AG09309 (cell line): ENCODE measurements at places on chromosomes 7 and 10.

DNA sequence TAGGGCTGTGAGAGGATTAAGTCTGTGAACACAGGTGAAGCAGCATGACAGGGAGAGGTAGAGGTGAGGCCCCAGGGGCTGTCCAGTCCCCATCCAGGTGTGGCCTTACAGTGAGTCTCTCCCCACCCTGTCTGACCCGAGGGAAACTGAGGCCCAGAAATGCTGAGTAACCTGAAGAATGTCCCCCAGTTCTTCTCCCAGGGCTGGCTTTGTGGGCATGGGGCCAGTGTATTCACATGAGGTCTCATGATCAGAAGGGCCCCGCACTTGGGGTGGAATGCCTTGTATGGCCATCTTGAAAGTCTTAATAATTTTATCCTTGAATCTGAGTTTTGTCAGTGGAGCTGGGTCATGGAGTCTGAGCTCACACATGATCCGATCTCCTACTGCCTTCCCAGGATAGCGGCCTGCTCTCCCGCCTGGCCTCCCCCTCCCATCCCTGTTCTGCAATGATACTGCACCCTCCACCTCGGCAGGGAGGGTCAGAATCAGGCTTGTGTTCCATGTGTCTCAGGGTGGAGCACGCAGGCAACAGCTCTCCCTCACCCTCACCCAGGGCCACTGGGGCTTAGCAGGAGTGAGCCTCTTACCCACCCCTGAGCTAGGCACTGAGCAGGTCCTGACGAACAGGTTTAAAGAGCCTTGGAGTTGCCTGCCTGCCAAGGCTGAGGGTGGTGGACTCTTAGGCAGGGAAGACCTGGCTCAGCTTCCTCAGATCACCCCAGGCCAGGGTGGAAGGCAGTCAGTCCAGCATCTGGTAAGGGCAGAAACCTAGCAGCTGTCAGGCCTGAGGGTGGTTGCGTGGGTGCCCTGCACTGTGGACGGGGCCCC is 41.4 kb upstream of the NPFFR1 start:
- no peak for DNase-seq

DNA sequence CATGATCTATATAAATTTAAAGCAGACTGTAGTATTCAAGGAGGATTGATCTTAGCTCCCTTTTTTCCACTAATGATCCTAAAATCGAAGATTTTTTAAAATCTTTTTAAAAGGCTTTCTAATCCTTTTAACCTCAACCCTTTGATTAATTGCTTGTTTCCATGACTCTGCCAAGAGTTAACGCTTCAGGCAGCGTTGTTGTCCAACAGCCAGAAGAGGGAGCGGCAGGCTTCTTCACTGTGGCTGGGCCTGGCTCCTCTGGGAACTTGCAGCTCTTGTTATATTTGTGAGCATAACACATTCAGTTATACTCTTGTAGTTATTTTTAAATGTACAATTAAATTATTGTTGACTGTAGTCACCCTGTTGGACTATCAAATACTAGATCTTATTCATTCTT is 26.3 kb downstream of the CRCP start:
- peak; percentile 49 for DNase-seq

DNA sequence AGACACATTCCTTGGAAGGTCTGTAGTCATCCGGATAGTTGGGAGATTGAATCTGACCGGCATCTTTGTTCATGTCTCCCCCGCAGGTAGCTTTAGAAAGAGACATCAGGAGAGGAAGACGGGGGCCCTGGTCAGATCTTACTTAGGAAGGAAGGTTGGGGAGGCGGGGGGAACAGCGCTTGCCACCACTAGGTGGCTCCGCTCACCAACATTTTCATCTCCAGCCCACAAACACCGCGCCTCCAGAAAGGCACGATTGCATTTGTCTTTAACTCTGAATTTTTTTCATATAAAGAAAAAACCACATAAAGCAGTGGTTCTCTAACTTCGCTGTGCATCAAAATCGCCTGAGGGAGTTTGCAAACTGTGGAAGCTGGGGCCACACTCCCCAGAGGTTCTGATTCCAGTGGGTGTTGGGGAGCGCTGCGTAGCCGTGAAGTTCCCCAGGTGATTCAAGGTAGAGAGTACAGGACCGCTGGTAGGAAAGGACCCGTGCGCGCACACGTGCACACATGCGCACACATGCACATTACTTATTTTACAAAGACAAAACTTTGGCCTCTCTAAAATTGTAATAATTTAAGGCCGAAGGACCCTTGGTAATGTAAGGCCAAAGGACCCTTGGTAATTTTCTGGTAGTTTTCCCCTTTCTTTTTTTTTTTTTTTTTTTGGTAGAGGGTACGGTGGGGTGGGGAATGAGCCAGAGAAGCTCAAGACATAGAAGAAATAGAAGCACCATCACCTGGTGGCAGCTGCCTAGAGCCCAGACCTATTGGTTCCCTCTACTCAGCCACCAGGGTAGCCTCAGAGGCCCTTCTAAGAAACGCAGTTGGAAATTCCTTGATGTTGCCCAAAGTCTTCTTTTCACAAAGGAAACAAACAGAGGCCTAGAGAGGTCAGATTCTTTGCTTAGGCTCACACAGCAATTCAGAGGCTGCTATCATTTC is 37.4 kb upstream of the OPALIN start:
- no peak for DNase-seq

DNA sequence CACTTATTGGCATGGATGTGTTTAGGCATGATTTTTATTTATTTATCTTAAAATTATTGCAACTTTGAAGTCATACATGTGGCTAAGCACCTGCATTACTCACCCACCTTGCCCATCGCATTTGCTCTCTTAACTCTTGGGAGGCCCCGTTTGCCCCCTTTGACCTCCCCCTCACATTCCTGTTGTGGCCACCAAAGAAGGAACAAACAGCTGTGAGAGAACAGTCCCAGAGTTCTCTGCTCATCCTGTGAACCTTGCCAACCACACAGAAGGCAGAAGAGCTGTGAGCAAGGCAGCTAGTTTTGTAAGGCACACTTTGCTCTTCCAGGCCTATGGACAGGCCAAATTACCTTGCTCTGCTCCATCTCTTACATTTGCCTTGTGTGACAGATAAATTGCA is 23.6 kb upstream of the FGL2 start:
- DNase-seq = no peak

GRCh38 chr10:6912929-6913328 is 332.9 kb upstream of the PRKCQ start:
- DNase-seq = no peak

DNA sequence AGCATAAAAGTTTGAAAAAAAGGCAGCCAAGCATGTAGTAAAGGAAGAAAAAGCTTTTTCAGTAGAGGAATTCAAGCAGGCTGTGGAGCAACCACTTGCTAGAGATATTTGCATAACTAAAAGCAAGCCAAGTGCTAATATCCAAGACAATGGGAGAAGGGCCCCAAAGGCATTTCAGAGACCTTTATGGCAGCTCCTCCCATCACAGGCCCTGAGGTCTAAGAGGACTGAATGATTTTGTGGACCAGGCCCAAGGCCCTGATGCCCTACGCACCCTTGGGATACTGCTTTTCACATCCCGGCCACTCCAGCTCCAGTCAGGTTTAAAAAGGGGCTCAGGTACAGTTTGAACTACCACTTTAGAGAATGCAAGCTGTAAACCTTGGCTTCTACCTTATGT is 261.7 kb upstream of the SEMA3C start:
- DNase-seq = no peak

DNA sequence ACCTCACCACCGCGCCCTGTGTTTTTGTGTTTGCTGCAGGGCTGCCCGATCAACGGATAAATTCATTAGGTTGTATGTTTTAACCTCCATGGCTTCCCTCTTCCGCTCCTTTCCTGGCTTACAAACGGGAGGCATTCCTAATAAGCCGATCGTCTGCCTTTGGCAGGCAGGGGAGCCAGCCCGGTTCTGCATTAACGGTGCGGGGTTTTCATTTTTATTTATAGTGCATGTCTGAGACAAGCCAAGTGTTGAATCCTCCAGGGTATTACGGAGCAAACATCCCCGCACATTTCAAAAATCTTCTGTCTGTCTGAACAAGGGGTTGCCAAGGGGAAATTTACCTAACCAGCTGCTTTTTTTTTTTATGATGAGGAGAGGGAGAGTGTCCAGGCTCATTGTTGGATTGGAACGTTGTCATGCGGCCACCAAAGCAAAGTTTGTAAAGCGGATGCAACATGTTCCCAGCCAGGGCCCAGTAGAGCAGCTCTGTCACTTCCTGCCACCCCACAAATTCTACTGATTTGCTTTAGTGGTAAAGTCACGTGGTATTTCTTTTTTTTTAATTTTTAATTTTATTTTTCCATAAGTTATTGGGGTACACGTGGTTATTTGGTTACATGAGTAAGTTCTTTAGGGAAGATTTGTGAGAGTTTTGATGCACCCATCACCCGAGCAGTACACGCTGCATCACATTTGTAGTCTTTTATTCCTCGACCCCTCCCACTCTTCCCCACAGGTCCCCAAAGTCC is 92.3 kb upstream of the BAIAP2L1 start:
- no peak for DNase-seq

GRCh38 chr10:80461208-80462183 is 7.4 kb downstream of the TSPAN14 start:
- DNase-seq = no peak

DNA sequence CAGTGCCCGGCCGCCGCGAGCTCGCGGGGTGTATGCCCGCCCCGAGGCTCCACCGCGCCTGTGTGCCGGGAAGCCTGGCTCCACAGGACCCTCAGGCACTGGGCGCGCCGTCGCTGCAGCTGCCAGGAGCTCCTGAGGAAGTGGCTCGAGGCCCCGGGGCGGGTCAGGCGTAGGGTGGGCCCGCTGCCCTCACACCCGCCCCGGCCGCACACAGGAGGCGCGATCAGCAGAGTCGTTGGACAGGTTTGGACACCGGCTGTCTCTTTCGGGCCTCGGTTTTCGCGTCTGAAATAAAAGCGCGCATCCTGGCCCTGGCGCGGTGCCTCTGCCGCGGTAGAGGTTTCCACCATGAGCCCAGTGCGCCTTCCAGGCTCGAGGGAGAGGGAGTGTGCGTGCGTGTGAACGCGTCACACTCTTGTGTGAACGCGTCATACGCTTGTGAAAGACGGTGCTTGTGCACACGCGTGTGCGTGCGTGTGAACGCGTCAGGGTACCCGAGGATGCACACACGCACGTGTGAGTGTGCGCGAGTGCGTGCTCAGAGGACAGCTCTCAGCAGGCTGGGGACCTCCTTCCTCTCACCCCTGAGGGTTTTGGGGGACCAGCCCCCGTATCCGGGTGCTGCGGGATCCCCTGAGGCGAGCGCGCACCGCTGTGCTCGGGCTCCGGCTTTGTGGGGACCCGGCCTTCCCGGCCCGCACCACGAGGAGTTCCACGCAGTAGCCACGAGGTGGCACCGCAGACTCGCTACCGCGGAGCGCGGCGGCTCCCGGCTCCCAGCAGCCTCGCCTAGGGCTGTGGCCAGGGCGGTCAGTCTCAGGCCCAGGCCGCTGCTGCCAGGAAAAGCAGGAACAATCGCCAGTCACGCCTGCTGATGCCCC is 83.8 kb downstream of the BMS1 start:
- DNase-seq = peak; percentile 5

GRCh38 chr10:18368273-18368672 is 228.0 kb downstream of the CACNB2 start:
- no peak for DNase-seq

DNA sequence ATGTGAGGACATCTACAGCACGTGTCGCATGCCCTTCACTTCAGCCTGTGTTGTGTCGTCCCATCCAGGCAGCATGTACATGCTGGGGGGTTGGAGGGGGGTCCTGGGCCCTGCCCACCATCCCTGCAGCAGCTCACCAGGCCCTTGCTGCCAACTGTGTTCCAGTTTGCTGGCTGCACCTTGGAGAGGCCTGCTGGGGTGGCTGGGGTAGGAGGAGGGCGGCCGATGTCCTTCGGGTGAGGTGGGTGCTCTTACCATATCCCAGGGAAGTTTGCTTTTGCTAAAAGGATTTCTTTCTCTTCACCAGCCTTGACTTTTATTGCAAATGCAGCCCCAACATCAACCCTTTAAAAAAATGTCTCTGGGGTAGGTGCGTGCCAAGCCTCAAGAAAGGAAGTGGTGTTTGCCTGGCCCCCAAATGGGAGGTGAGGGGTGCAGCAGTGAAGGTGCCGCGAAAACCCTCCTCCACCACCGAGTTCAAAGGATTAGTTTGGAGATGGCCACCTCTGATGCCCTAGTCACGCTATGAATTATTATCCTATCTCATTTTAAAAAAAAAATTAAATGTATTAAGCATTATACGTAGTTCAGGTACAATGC is 165.8 kb upstream of the KLF6 start:
- no peak for DNase-seq

DNA sequence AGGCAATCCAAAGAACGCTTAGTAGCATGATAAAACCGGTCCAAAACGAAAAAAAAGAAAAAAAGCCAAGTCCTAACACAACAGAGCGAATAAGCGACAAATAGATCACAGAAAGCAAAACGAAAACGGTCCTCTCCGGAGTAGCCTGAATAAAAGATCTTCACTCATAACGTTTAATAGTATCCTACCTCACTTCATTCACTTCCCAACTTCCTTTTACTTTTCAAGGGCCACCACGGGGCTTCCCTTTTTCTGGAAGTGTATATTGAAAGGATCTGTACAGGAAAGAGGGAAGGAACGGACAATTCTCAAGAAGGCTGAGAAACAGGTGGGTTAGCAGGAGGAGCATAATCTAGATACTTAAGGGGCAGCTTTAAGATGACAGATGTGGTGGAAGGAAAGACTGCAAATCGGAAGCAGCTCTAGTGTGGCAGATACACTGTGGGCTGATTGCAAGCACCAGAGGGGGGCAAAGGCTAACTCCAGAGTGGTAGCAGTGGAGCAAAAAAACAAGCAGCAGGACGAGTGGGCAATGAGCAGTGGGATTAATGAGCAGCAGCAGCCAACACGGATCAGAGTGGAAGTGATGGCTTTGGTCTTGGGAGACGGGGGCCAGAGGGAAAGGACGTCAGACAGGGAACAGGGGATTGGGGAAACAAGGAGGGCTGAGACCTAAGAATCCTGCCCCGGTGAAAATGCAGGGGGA is 866 bp downstream of the CNOT4 start:
- no peak for DNase-seq

DNA sequence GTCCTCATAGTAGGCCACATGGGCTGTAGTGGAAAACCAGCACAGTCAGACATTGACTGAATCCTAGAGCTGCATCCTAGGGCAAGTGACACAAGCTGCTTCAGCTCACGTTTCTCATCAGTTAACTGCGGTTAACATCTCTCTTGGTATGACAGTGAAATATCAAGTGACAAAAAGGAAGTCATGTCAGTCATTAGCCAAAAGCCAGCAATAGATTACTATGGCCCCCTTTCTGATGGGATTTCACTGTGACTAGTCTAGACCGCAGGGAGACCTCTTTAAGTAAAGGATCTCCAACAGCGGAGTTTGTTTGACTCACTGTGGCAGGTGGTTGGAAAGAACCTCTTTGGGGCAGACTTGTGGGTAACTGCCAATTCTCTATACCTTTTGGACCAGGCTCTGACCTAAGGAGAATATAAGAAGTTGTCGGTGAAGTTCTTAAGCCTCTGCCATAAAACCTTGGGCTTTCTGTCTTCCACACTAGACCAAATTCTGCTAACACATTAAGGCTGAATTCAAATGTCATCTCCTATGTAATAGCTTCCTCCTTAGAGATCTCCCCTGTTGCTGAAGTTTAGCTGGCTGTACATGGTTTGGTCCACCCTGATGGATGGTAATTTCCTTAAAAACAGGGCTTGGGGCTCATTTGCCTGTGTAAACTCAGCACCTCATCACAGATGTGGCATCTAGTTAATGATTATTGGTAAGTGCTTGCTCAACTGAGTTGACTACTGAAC is 115.3 kb downstream of the SGMS1 start:
- no peak for DNase-seq
